ENCODE measurements at places on chromosomes 1 and 21.

GRCh38 chr1:28718586-28719331 is 18.0 kb upstream of the YTHDF2 start:
- DNase-seq, result no peak

- DNase-seq, result no peak
Measured at GRCh38 chr1:201460814-201461644, 8.0 kb downstream of the PHLDA3 start.

DNA sequence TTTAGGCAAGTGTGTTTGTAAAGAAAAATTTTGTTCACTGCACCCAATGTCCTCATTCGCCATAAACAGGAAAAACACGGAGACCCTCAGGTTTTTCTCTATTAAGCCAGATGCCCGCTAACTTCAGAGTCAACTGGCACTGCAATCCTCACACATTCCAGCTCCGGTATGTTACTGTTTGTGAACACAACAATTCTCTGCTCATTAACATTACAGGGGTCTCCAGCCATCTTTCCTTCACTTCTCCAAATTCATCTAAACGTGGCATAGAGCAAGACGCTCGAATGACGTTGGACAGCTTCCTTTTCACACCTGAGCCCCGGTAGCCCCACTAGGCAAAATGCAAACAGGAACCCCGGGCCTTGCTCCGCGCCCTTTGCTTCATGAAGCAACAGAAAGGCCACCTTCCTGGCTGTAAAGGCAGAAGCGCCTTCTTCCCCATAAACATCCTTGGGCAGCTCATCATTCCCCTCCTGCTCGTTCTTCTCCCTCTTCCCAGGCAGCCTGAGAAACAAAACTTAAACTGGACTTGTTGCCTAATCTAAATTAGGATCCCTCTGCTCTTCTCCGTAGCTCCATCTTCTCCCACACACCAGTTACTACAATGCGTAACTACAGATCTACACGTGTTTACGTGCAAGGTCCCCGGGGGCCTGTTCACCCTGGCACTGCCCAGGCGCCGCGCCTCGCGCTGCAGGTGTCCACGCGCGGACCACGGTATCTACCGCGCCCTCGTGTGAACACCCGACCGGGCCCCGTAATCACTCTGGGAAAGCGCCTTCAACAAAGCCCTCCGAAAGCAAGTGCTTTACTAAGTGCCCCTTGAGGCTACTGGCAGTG is 1.2 kb downstream of the LBR start:
- DNase-seq, result peak; percentile 55

- DNase-seq, result no peak
Measured at GRCh38 chr1:150109586-150109985, 40.1 kb upstream of the PLEKHO1 start.

- DNase-seq, result no peak
Measured at GRCh38 chr1:208031316-208031931, 120.5 kb upstream of the CD34 start.
